ENCODE measurements at places on chromosomes 5 and 9.
A peak's percentile ranks its signal among the peaks of the same experiment; 100 is the strongest.

DNA sequence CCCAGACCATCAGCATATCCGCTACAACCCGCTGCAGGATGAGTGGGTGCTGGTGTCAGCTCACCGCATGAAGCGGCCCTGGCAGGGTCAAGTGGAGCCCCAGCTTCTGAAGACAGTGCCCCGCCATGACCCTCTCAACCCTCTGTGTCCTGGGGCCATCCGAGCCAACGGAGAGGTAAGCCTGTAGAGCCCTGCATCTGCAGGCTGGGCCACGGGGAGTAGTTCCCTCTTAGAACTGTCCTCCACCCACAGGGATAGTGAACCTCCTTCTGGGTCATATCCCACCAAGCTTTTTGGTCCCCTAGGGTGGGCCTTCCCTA is 569 bp downstream of the GALT start:
- DNase-seq, result no peak

DNA sequence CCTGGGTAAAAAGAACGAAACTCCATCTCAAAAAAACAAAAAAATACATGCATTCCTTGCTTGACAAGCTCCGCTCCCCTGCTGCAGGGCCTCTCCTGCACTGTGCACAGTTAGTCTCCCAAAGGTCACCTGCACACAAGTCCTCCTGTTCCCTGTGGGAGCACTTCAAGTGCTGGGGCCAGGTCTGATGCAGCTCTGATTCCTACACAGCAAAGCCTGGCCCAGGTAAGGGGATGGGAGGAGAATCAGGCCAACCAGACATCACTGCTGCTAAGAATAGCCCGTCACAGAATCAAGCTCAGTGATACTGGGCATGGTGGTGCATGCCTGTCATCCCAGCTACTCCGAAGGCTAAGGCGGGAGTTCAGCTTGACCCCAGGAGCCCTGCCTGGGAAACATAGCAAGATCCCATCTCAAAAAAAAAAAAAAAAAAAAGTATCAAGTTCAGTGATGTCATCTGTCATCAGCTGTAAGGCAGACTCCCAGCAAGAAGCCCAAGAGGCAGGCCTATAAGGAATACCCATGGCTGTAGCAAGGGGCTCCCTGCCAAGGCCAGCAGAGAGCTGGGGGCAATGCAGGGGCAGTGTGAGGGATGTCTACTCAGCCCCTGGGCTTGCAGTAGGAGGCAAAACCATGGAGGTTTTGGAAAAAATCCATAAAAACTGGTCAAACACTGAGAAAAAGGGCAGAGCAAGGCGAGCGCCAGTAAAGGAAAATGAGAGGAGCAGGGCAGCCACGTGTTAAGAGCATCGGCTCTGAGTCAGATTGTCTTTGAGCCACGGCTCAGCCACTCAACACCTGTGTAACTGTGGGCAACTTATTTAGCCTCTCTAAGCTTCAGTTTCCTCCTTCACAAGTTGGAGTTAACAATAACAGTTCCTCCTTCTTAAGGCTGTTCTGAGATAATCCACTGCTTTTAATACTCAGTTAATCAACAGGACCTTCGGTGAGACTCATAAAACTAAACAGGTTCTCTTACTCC is 3.2 kb downstream of the TPM2 start:
- DNase-seq, result no peak

GRCh38 chr9:12141422-12141821 is 551.8 kb upstream of the TYRP1 start:
- no peak for DNase-seq

- DNase-seq, result no peak
These were observed 95.7 kb downstream of the ANKH start for GRCh38 chr5:14775857-14776256.

GRCh38 chr9:89797937-89798455 is 193.2 kb downstream of the GADD45G start:
- DNase-seq, result peak; percentile 17
